ENCODE measurements at places on chromosomes 3 and 15. TPM values are rescaled to one million over a fixed set of nuclear protein-coding genes. Genes with fewer than 3 reads are reported as not detected.

DNA sequence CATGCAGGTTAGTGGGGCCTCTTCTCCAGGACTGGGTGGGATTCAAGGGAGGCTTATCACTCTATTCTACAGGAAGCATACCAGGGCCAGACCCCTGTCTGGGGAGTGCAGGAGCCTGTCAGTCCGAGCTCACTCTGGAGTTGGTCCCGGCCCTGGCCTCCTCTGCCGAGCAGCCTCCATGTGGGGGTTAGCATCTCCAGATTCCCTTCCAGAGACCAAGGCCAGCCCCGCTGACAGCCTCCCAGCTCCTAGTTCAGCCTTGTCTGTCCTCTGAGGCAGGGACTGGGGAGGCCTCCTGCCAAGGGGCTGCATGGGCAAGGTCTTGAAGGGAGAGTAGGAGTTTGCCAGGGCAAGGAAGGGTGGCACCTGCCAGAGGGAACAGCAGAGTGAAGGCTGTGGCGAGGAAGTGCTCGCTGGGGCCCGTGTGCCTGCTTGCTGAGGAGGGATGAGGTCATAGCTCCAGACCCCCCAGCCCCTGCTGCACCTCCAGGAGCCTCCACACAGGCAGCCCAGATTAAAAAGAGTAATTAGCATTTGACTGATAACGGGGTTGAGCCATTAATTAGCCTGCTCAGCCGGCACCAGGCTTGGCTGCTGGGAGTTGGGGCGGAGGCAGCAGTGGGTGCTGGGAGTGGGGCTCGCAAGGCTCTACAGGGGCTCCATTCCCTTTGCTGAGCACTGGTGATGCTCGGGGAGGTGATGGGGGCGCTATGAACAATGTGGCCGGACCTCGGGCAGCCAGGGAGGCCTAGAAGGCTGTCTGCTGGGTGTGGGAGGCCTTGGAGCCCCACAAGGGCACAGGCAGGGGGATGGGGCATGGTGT is 54.3 kb downstream of the DNAJB8 start:
- no peak for DNase-seq

DNA sequence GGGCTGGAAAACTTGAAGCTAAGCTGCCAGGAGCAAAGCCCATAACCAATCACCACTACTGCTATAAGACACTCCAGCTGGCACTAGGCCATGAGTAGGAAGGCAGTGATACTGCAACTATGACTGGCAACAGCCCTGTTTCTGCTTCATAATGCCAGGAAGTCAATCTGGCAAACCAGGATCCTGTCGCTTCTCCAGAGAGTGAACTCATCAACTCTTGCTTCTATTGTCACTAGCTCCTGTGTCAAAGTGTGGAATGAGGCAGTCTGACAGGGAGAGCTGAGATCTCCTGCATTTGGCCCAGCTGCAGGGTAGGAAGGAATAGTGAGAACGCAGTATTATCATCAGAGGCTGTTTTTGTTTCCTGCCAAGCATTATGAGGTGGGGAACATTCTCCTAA is 105.3 kb downstream of the CTNNB1 start:
- peak; percentile 59 for DNase-seq

- DNase-seq, result no peak
These were observed 28.6 kb upstream of the ANKDD1A start for GRCh38 chr15:64883100-64883581.

DNA sequence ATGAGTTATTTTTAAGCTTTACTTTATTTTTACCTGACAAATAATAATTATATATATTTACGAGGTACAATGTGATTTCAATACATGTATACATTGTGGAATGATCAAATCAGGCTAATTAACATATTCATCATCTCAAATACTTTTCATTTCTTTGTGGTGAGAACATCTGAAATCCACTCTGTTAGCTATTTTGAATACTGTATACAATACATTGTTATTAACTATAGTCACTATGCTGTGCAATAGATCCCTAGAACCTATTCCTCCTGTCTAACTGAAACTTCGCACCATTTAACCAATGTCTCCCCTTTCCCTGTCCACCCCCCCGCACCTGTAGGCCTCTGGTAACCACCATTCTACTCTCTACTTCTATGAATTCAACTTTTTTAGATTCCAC is 7.9 kb upstream of the SPPL2A start:
- DNase-seq, result no peak

DNA sequence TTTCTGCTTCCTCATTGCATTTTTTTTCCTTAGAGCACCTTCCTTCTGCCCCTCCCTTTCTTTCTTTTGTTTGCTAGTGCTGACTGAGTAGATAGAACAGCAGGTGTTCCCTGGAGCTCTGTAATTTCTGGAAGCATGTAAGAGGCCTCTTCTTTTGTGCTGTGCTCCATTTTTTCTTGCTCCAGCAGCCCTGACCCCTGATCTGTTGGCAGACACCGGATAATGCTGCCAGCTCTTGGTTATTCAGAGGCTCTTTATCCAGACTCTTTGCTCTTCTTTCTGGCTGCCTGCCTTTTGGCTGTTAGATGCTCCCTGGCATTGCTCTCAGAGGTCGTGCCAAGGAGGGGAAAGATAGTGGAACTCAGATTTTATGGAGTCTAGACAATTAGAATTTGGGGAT is 104.4 kb upstream of the RBMS3 start:
- peak; percentile 69 for DNase-seq

- DNase-seq, result no peak
These were observed 126.1 kb downstream of the PLD1 start for GRCh38 chr3:171684221-171684620.

Gene RTP1
- total RNA-seq, result not detected

Gene ASB14
- not detected for total RNA-seq

Gene GREM1
- 30.7 TPM for total RNA-seq

Gene CSPG4
- total RNA-seq, result 13.4 TPM
